Neuronal stem cell (in vitro differentiated cells): ENCODE measurements at places on chromosomes 7 and 10.
A peak's percentile ranks its signal among the peaks of the same experiment; 100 is the strongest.

DNA sequence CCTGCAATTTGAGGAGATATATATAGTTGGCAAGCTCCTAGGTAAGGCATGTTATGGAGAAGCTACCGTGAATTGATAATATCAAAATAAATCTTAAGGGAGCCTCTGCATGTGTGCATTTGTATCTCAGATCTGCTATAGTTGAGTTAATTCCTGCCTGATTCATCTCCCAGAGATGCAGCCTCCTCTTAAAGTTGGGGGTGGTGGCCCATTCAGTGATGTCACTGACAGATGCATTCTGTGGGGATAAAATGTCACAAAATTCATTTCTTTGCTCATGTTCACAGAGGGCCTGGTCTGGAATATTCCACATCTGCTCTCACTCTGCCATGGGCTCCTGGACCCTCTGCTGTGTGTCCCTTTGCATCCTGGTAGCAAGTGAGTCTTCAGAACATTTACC, 185.8 kb upstream of the PRSS1 start:
- DNase-seq, result no peak

DNA sequence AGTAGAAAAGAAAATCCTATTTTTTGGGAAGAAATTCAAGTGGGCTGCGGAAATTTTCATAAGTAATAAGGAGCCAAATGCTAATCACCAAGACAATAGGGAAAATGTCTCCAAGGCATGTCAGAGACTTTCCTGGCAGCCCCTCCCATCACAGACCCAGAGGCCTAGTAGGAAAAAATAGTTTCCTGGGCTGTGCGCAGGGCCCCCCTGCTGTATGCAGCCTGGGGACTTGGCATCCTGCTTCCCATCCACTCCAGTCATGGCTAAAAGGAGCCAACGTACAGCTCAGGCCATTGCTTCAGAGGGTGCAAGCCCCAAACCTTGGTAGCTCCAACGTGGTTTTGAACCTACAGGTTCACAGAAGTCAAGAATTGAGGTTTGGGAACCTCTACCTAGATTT, 12.8 kb upstream of the POT1 start:
- DNase-seq, result no peak

DNA sequence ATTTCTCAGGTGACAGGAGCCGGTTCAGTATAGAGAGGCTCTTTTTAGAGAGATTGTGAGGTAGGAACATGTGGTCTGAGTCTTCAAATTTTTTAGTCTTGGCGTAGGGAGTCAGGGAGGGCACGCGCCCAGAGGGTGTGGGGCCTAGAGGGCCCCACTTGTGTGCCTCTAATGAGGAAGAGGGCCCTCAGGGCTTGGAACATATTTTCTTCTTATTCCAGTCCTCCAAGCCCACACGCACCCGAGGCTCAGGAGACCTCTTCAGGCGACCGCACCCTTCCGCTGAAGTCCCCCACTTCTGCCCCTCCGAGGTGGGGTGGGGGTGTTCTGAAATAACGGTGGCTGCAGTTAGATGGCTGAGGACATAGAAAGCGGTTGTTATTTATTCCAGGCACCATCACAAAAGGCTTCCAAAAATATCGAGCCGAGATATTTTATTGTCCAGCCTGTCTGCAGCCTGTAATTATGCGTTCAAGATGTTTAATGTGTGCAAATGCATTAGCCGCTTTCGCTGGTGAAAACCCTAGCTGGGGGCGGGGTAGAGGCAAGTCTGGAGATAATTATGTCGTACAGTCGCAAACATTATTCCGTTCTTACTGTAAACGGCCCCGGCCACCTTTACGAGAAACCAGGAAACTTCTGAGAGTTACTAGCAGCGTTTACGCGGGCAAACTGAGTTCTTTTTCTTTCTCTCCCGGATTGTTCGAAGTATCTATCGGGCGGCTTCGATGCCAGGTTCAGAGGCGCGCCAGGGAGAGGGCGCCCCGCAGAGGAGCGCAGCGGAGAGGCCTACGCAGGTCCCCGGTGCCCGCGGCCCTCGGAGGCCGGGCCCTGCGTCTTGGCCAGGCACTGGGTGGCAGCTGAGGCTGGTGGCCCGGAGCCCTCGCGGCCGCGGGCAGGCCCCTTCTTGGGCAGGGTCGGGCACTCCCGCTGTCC, 12.9 kb upstream of the HOXA13 start:
- DNase-seq, result no peak

GRCh38 chr10:48456361-48456804, 148.5 kb downstream of the ARHGAP22 start:
- no peak for DNase-seq

GRCh38 chr10:27998178-27998953, 513 bp downstream of the ODAD2 start:
- DNase-seq, result peak; percentile 46

- DNase-seq, result no peak
Measured at GRCh38 chr7:102856036-102856435, 56.8 kb upstream of the LRRC17 start.

DNA sequence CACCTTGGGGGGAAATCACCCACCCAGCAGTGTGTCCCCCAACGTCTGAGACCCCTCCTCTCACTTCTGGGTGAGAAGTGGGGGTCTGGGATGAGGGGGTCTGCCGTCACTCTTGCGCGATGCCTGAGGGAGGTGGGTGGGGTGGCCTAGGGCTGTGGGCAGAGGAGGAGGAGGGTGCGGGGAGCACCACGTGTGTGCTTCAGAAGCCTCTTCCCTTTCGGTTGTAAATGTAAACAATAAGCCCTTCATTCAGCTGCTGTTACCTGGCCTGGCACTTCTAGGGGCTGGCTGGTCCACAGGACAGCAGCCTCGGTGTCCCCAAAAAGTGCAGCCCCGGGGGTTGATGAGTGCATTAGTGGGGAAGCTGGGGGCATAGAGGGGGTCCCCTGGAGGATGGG, 1.3 kb downstream of the CLIP2 start:
- DNase-seq, result no peak

DNA sequence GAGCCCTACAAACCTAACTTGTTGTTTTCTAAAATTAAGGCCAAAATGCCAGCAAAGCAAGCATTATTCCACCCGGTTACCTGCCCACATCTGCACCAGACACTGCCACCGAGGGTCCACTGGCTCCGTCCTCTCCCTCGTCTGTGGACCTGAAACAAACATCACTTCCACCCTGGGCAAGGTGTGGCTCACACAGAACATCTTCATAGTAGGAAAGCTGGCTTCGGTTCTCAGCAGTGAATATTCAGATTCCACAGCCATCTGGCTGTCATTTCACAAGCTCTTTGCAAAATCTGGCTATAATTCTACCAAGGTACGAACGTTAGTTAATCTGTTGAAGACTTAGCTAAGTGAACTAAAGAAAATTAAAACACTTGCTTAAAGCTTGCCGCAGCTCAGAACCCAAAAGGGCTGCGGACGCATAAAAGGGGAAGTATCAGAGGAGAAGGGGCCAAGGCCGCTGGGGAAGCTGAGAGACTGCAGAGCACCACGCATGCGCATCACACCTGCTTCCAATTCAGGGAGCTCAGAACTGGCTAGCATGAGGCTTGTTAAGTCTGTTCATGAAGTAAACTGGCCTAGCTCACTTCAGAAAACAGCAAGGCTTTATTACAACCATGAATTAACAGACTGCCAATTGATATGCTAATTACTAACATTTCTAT, 46.1 kb downstream of the PTPRN2 start:
- DNase-seq, result no peak

DNA sequence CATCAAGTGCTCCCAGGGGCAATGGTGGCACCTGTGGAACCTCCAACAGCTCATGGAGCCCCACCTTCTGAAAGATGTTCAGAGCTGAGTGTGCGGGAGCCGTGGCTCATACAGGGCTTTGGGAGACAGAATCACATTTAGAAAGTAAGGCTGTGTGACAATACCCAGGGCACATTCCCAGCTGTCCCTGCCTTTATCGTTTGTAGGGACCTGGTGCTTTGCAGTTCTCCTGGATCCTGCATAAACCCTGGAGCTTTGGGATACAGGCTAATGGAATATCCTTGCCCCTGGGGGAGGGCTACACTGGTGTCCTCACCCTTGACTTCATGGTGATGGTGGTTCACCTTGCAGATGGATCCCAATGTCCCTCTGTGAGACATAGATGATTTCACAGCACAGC, 134.8 kb upstream of the LAMB4 start:
- DNase-seq, result no peak

GRCh38 chr7:2192831-2193534, 39.8 kb downstream of the MAD1L1 start:
- DNase-seq, result no peak
